ENCODE measurements at places on chromosomes 16 and 17. TPM values are rescaled to one million over a fixed set of nuclear protein-coding genes. Genes with fewer than 3 reads are reported as not detected.

KRTAP2-3 gene
- not detected for total RNA-seq

DHRS7C gene
- 44.6 TPM for total RNA-seq

MRC2 gene
- 6.0 TPM for total RNA-seq

CDIP1 gene
- total RNA-seq, result 23.8 TPM

KRT37 gene
- not detected for total RNA-seq

P2RX5 gene
- total RNA-seq, result 12.3 TPM

APOH gene
- total RNA-seq, result not detected

DCXR gene
- 205 TPM for total RNA-seq

KRTAP4-1 gene
- total RNA-seq, result not detected

TMIGD1 gene
- total RNA-seq, result 0.68 TPM

OTOP2 gene
- total RNA-seq, result 0.19 TPM

CACNG5 gene
- not detected for total RNA-seq

NOS2 gene
- total RNA-seq, result not detected

HOXB3 gene
- total RNA-seq, result 2.6 TPM

ST6GALNAC1 gene
- total RNA-seq, result 4.3 TPM

HOXB8 gene
- not detected for total RNA-seq

MMP2 gene
- 68.8 TPM for total RNA-seq

CES5A gene
- total RNA-seq, result not detected

USH1G gene
- total RNA-seq, result not detected

SPATA32 gene
- total RNA-seq, result not detected

AMDHD2 gene
- 14.5 TPM for total RNA-seq

PRKCB gene
- 1.3 TPM for total RNA-seq

TLCD2 gene
- total RNA-seq, result 0.89 TPM

C16orf89 gene
- not detected for total RNA-seq

Data from gastrocnemius medialis (tissue), 4 donors.